ENCODE measurements at places on chromosomes 16 and 17.

GRCh38 chr16:29871822-29872546, 9.0 kb upstream of the CDIPT start:
- H3K27me3 ChIP-seq = peaks cover 16% of the 10 kb centered on the region
- H3K4me3 ChIP-seq = no peak overlapping the region
- H3K36me3 ChIP-seq = no peaks in the 10 kb centered on the region
- no peak overlapping the region for H3K27ac ChIP-seq

GRCh38 chr16:85913688-85914422, 14.9 kb downstream of the IRF8 start:
- DNase-seq = no peak
- no peak overlapping the region for H3K27ac ChIP-seq
- H3K36me3 ChIP-seq = peaks cover 24% of the 10 kb centered on the region
- no peak overlapping the region for H3K4me3 ChIP-seq

DNA sequence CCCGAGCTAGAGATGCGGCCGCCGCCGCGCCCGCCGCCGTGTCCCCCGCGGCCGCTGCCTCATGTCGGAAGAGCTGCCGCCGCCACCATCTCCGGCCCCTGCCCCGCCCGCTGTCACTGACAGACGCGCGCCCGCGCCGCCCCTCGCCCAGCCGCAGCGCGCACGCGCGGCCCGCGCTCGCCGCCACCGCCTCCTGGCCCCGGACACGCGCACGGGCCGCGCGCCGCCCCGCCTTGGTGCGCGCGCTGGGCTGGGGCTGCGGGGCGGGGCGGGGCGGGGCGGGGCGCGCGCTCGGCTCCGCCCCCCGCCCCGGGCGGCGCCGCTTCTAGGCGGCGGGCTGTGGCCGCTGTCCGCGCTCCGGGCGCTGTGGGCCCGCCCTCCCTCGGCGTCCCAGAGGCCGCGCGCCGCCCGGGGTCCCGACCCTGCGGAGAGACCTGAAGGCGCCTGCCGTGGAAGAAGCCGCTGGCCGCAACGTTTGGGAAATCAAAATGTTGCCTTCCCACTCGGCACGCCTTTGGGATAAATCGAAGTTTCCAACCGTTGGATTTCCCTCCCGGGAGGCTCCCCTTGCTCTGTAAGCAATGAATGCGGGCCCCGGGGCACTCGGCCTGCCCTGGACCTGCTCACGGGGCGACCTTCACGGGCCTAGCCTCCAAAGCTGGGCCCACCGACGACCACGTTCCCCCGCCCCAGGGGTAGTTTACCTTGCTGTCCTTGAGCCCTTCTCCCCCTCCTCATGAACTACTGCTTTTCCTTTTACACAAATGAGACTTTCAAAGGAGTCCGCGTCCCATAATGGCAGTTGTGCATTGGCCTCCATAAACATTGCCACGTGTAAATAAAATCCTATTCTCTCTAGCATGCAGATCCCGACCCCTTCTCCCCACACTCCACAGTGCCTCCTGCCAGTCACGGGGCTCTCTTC, at the start of gene ADCY9:
Gene ADCY9 (minus strand): TSS at position 118 of the 925 bp plus-strand sequence. CDS start 1,000 bp downstream, outside the sequence.
- no peaks in the 10 kb centered on the region for H3K36me3 ChIP-seq
- peaks cover 12% of the 10 kb centered on the region for H3K4me1 ChIP-seq
- peak within 1 kb of the TSS; percentile 30 for H3K4me3 ChIP-seq
- DNase-seq = no peak
- peaks cover 41% of the 10 kb centered on the region for H3K27me3 ChIP-seq
- peak within 1 kb of the TSS; percentile 31 for H3K27ac ChIP-seq

DNA sequence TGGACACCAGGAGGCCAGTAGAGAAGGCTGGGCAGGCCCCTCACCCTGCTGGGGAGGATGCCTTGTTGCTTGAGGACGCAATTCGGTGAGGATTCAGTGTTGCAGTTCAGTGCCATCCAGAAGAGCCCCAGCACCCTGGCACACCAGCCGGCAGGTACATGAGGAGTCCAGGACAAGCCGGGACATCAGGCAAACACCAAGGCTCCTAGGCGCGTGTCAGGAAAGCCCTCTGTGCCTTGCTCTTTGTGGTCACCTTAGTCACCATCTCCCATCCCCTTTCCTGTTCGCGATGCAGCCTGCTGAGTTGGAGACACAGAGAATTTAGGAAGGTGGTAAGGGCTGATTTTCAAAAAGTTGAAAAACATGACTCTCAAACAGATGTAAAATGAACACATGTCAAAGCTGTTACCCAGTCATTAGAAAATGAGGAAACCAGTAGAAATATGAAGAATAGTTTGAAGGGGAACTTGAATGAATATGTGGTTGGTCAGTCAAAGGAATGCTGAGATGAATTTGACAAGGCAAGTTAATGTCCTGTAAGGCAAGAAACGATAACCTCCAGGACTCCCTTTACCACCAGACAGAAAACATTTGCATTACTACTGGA, 2.3 kb upstream of the NCBP3 start:
- H3K4me1 ChIP-seq = peaks cover 4% of the 10 kb centered on the region
- DNase-seq = no peak
- peaks cover 9% of the 10 kb centered on the region for H3K27me3 ChIP-seq
- H3K4me3 ChIP-seq = no peak overlapping the region
- no peak overlapping the region for H3K27ac ChIP-seq

DNA sequence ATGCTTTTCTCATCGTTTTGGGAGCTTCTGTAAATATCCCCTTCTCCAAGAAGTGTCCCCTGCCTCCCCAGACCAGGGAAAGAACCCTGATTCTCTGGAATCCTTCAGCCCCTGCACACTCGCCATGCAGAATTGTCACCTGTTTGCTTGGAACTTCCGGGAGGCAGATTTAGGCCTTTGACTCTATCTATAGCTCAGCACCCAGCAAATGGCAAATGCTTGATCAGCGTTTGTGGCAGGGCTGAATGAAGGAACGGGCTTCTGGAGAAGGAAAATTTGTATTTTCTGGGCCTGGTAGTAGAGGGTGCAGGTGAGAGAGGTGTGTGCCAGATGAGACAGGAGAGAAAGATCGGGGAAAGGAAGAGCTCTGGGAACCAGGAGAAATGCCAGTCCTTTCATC, 18.3 kb upstream of the CACNG4 start:
- no peaks in the 10 kb centered on the region for H3K36me3 ChIP-seq
- H3K27ac ChIP-seq = no peak overlapping the region
- H3K4me1 ChIP-seq = no peaks in the 10 kb centered on the region
- DNase-seq = no peak

DNA sequence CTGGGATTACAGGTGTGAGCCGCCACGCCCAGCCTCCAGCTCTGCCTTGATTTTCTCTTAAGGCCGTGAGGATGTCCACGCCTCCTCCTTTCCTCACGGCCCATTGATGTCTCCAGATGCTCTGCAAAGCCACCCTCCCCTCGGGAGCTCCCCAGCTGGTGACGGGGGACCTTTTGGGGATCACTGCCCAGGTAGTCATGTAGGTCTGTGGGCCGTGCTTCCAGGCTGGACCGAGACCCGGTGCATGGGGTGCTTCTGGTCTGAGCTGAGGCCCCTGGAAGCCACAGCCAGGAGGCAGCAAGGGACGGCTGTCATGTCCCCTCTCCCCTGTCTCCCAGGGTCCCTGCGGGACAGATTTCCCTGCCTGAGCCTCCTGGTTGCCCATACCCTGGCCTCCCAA, 277.8 kb downstream of the SEC14L1 start:
- H3K4me1 ChIP-seq = peaks cover 25% of the 10 kb centered on the region
- H3K4me3 ChIP-seq = no peak overlapping the region
- no peak for DNase-seq
- H3K27me3 ChIP-seq = no peaks in the 10 kb centered on the region
- H3K27ac ChIP-seq = no peak overlapping the region

DNA sequence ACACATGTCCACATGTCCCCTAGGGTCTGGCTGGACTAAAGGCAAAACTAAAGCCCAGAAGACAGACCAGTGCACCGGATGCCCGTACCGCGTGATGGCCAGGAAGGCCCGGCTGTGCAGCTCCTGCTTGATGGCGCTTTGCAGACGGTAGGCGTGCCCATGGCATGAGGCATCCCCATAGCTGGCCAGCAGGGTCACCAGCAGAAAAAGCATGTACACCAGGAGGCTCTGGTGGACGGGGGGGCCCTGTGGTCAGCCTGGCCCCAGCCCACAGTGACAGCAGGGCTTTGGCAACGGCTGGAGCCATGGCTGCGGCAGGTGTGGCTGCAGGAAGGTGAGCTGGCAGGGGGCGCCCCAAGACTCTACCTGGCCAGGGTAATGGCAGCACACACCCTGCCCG, 42.8 kb downstream of the PKD1 start:
- H3K4me1 ChIP-seq = no peaks in the 10 kb centered on the region
- no peak for DNase-seq
- no peaks in the 10 kb centered on the region for H3K27me3 ChIP-seq
- no peak overlapping the region for H3K4me3 ChIP-seq

- no peak overlapping the region for H3K4me3 ChIP-seq
- H3K27ac ChIP-seq = peak overlapping the region; percentile 91
- H3K4me1 ChIP-seq = peaks cover 31% of the 10 kb centered on the region
- peaks cover 6% of the 10 kb centered on the region for H3K36me3 ChIP-seq
- no peak for DNase-seq
- no peaks in the 10 kb centered on the region for H3K27me3 ChIP-seq
These were observed 1.5 kb upstream of the SREBF1 start for GRCh38 chr17:17837966-17838962.

DNA sequence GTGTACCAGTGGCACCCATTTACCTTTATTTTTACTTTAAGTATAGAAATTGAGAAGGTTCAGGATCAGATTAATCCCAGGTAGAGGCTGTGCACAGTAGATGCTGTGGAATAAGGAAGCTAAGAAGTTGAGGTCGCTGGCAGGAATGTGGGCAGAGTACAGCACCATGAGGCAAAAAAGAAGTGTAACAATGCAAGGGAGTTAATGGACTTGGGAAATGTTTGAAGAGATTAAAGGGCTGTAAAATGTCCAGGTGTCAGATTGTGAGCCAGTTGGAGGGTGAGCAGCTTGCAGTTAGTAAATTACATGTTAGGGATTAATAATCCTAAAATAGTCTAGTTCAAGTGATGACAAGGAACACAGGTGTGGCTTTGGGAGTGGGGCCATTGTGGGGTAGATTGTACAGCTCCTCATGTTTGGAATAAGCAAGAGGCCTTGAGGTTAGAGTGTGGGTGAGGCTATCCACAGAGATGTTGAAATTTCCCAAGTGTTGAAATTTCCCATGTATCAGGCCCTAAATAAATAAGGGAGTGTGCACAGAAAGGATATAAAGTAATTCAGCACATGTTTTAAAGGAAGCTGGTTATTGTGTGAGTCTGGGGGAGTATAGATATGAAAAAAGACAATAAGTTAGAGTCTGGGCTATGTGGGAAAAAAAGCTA, 21.5 kb downstream of the TAT start:
- no peaks in the 10 kb centered on the region for H3K36me3 ChIP-seq
- no peaks in the 10 kb centered on the region for H3K27me3 ChIP-seq
- no peak for DNase-seq
- no peak overlapping the region for H3K4me3 ChIP-seq

DNA sequence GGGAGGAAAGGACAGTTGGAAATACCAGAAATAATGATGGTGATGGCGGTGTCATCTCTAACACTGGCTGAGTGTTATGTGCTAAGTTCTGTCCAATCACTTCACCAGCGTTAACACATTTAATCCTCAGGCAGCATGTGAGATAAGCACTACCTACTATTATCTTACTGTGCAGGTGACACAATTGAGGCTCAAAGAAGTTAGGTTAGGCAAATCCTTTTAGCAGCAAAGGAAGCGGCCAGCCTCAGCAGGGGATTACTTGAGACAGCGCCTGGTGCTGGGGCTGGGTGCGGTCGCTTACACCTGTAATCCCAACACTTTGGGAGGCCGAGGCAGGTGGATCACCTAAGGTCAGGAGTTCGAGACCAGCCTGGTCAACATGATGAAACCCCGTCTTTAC, 18.7 kb upstream of the DHX8 start:
- H3K4me1 ChIP-seq = no peaks in the 10 kb centered on the region
- DNase-seq = no peak
- no peak overlapping the region for H3K27ac ChIP-seq

DNA sequence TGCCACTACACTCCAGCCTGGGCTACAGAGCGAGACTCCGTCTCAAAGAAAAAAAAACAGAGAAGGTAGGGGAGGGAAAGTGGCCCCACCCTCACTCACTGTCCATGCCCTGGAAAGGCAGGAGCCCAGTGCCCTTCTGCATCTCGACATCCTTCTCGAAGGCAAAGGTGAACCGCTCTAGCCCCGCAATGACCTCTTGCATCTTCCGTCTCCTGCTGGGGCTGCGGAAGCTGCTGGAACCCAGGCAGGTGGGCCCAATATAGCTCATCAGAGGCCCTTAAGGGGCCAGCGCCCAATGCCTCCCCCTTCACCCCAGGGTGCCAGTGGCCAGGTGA, at the start of gene CPSF4L:
Gene CPSF4L (minus strand): TSS at position 264 of the 335 bp plus-strand sequence. CDS start 62 bp downstream, at position 202.
- no peaks in the 10 kb centered on the region for H3K36me3 ChIP-seq
- H3K4me1 ChIP-seq = no peaks in the 10 kb centered on the region
- DNase-seq = no peak
- no peak within 1 kb of the TSS for H3K4me3 ChIP-seq
- no peak within 1 kb of the TSS for H3K27ac ChIP-seq

DNA sequence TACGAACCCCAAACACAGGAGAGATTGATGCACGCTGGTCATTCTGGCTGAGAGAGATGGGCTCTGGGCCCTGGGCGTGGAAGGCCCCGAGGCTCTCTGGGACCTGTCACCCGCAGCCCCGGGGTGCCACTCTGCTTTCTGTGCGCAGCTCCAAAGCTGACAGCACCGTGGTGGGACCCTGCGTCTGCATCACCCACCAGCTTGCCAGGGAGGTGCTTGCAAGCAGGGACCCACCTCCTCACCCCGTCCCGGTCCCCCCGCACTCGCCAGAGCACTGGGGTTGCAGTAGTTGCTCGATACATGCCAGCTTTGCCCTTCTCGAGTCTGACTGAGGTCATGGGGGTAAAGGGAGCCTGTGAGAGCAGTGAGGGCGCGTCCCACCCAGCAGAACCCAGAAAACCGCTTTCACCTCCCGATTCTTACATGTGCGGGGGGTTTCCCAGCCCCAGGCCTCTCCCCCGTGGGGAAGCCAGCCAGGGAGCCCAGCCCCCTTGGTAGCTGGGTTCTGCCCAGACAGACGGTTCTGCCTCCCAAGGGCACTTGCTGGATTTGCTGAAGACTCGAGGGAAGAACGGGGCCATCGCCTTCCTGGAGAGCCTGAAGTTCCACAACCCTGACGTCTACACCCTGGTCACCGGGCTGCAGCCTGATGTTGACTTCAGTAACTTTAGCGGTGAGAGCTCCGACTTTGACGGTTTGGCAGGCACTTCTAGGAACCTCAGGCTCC, 12.5 kb downstream of the CARD14 start:
- H3K36me3 ChIP-seq = no peaks in the 10 kb centered on the region
- DNase-seq = no peak
- H3K4me3 ChIP-seq = no peak overlapping the region
- H3K27ac ChIP-seq = no peak overlapping the region

All from thymus (tissue), 14 donors.